ENCODE measurements at places on chromosomes 6 and 20.
A peak's percentile ranks its signal among the peaks of the same experiment; 100 is the strongest.

DNA sequence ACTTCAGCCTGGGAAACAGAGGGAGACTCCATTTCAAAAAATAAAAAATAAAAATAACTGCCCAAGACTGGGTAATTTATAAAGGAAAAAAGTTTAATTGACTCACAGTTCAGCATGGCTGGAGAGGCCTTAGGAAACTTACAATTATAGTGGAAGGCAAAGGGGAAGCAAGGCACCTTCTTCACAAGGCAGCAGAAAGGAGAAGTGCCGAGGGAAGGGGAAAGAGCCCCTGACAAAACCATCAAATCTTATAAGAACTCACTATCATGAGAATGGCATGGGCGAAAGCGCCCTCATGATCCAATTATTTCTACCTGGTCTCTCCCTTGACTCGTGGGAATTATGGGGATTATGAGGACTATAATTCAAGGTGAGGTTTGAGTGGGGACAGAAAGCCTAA is 95.5 kb upstream of the LGSN start:
- no peak for DNase-seq

DNA sequence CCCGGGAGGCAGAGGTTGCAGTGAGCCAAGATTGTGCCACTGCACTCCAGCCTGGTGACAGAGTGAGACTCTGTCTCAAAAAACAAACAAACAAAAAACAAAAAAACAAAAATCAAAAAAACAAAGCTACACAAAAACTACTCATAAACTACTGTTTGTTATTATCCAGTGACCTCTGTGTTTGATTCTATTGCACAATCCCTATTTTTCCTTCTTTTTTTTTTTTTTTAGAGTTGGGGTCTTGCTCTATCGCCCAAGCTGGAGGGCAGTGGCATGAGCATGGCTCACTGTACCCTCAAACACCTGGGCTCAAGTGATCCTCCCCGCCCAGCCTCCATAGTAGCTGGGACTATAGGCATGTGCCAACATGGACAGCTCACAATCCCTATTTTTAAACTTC is 92.7 kb downstream of the FAM217A start:
- no peak for DNase-seq

DNA sequence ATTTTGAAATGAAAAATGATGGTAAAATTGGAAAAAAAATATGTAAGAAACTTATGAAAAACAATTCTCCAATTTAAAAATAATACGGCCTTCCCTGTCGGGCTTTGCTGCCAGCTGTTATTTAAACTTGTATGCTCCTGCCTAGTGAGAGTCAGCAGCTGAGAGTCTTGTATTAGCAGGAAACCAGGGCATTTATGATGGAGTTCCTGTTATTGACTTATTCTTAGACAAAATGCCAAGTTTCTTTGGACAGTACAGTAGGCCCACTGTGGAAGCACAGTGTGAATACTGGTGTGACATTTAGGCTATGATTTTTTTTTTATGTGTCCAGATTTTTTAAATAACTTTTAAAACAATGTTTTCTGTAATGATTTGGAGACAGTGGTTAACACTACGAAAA is 42.1 kb downstream of the GMDS start:
- DNase-seq, result no peak

GRCh38 chr6:101758368-101758767 is 364.9 kb downstream of the GRIK2 start:
- DNase-seq, result no peak

- no peak for DNase-seq
Observed at GRCh38 chr6:73503027-73503772, 17.6 kb downstream of the EEF1A1 start.

DNA sequence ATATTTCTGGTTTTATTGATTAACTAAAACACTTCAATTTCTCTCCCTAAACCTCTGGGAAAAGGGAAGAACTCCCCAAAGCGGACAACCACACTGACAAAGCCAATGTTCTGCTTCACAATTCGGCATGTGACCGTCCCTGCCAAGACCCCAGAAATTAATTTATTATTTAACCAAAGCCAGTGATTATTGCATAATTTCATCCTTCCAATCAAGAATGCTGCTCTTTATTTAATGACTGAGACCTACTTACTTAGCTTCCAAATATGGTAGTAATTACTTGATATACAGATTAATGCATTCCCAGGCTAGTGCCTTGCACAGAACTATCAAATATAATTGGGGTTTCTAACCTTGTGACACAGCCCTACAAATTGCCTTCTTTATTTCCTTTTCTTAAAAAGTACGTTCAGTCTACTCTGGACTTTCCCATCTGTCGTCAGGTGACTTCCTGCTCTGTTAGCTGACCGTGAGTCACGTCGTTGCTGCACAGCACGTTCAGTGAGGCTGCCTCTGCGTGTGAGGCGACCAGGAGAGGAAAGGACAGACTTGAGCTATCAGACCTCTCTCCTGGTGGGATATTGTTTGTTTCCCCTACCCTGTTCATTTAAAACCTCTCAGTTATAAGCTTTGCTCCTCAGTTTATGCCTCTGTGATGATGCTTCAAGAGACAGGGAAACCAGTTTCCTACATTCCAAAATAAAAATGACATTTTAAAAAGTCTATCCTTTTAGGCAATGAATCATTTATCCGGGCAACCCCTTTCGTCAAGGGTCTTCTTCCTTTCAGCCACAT is 55.7 kb upstream of the TNFAIP3 start:
- peak; percentile 77 for DNase-seq

GRCh38 chr6:1855890-1856289 is 246.2 kb downstream of the FOXC1 start:
- DNase-seq, result no peak

- no peak for DNase-seq
Observed at GRCh38 chr20:21832442-21833385, 127.2 kb downstream of the PAX1 start.

DNA sequence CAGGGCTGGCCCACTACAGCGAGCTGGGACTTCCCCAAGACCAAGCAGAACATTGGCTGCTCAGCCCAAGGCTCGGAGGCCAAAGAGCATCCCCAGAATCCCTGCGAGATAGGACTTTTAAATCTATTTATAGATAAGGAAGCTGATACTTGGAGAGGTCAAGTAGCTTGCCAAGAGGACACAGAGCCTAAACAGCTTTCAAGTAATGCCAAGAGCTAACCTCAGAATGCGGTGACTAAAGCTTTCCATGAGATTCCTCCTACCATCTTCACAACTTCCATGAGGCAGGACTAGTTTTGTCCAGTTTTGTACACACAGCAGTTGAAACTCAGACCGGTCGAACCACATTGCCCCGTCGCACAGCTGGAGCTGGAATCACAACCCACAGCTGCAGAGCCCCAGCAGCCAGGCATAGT is 168.1 kb upstream of the TOP1 start:
- no peak for DNase-seq

GRCh38 chr6:12490351-12490903 is 200.3 kb downstream of the EDN1 start:
- DNase-seq, result no peak

DNA sequence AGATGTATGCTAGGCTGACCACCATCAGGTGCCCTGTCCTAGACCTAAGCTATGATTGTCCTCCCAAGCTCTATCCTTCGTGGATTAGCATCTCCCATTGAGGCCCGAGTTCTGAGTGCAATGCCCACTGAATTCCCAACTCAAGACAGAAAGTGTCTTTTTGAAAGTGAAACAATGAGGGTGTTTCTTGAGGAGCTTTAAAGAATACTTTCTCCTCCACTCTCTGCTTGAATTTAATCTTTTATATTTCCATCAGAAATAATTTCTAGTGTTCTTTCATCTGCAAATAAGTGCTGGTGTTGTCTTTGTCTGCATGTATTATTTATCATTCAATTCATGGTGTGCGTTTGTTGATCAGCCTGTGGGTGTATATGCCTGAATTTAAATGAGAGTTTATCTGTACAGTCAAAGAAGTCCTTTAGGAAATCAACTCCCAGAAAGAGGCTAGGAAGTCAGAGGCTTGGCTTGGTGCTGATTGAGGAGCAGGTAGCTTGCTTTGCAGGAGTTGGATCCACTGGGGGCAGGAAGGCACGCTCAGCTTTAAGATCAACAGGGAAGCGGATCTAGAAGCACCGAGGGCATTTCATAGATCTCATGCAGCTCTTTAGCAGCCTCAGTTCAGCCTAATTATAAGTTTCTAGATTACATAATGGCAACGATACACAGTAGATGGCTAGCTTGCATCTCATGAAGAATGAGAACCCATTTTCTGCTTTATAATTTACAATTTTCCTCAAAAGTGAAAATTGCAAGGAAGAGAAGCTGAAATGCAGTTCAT is 36.0 kb upstream of the CCN6 start:
- DNase-seq, result no peak

DNA sequence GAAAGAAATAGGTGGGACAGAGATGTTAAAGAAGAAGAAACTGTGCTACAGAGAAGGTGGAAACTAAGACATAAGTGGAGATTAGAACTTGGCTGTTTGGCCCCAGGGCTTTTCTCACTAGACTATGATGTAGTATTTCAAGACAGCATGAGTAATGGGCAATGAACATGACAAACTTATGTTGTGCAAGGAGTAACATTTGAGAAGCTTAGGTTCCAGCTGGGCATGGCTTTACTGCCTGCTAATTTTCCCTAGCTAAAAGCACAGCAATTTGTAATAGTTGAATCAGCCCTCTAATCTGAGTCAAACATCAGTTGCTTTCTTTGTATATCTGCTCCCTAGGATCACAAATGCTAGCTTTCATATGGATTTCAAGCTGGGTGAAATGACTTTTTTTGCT is 294.3 kb upstream of the BMP2 start:
- no peak for DNase-seq

DNA sequence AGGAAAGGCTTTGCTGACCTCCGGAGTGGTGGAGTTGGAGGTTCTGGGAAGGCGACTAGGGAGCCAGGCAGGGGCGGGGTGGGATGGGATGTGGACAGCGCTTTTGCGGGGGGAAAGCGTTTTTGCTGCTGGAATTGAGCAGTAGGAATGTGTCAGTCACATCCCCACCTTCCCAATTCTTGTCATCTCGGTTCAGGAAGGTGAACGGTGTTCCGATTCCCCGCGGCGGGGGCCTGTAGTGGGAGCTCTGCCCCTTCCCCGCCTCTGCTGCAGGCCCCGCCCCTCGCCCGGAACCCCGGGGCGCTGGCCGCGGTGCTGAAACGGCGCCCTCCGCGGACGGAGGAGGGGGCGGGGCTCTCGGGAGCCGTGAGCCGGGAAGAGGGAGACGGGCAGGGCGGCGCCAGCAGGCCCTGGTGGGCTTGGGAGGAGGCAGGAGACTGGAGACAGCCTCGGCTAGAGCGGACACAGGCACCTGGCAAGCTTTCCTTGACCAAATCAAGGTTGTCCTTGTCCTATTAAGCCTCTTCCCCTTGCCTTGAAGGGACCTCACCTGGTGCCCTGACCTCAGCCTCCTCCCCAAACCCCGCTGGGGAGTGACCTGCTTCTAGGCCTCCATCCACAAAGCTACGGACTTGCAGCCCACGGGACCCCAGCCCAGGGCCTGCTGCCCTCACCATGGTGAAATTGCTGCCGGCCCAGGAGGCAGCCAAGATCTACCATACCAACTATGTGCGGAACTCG is at the start of gene LHFPL5:
Gene LHFPL5, plus strand, starts transcription at position 357 of the 741 bp plus-strand sequence. Its CDS starts 319 bp downstream, at position 676.
- peak; percentile 18 for DNase-seq

GRCh38 chr6:100427452-100427851 is 37.3 kb downstream of the SIM1 start:
- DNase-seq, result no peak

DNA sequence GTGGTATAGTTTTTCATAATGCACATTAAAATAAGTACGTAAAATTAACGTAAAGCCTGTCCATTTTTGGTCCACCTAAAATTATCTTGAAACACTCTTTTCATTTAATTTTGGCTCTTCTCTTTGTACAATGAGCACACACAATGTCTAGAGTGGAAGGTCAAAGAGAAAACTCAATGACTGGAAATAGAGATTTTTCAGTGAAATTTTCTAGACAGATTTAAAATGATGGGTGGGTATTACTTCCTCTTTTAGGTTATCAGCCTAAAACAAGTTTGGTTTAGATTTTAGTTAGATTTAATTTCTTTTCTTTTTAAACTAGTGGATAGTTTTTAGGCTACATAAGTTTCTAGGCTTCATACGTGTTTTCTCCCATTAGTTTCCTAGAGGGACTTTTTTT is 24.9 kb downstream of the DSE start:
- DNase-seq, result no peak

- no peak for DNase-seq
Observed at GRCh38 chr6:10237298-10238038, 177.4 kb downstream of the TFAP2A start.

DNA sequence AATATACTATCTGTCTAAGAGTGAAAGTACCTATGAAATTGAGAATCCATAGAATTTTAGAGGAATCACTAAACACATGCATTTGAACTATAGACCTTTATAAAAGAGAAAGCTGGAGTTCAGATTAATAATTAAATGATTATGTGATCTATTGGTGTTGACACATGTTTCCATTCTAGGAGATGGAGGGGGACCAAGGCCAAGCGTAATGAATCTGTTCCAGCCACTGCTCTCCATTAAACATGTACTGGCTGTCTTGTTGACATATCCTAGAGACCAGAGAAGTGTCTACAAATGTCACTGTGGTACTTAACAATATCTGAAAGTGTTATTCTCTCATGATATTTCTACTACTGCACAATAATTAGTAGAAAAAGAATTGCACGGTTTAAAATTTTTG is 432.4 kb downstream of the BMP2 start:
- DNase-seq, result no peak

- no peak for DNase-seq
Observed at GRCh38 chr6:83292900-83293843, 100.0 kb downstream of the RWDD2A start.

DNA sequence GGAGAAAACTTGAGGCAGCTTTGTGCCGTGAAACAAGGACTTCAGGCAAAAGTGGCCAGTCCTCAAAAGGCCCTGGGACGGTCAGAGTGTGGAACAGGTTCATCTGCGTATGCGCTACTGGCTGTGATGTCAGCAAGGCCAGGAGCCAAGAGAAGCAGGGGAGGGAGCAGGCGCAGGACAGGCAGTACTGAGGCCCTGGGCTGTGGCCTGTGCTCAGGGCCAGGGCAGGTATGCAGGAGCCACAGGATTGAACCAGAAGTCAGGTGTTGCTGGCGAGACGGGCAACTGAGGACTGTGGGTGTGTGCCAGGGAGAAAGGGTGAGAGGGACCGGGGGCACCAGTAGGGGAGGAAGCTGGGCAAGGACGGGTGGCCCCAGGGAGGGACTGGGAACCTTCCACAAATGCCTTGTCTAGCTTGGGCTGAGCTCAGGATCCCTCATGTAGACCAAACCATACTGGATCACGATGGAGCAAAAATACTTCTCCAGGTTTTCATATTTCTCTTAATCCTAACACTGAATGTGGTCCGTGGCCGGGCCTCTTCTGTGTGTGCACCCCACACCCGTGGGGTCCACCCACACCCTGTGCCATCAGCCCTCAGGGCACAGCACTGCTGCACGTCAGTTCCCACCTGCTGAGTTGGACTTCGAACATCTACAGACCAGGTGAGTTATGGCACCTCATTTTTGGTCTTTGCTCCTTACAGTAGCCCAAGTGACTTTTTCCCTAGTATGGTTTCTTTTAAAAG is 46.9 kb downstream of the GINS1 start:
- no peak for DNase-seq

- no peak for DNase-seq
Observed at GRCh38 chr6:87968435-87969278, 79.0 kb upstream of the SPACA1 start.

DNA sequence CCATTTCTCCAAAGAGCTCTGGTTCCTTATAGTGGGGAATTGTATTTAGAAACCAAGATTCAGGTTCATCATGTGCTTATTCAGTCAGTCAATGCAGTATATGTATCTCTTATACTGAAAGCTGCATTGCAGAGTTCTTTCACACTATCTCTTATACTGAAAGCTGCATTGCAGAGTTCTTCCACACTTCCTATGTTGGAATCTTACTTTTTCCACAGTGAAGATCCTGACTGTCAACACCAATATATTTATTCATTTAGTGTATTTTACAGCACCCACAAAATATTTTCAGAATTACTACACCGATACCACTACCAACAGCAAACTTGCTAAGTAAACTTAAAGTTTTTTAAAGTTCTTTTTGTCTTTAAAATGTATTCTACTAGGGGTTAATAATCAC is 349.3 kb upstream of the MMS22L start:
- DNase-seq, result no peak
